Omental fat pad (tissue), 4 donors: ENCODE measurements at places on chromosomes 3 and 15. TPM values are rescaled to one million over a fixed set of nuclear protein-coding genes. Genes with fewer than 3 reads are reported as not detected.

The ADIPOQ gene
- 1,532 TPM for total RNA-seq

The SI gene
- total RNA-seq: not detected

The TEX55 gene
- not detected for total RNA-seq

The DNAJB11 gene
- 43.7 TPM for total RNA-seq

The CHRFAM7A gene
- total RNA-seq: 3.4 TPM

The ISL2 gene
- 1.1 TPM for total RNA-seq

The MUC20 gene
- total RNA-seq: 8.7 TPM

The RTP1 gene
- not detected for total RNA-seq

The CDHR4 gene
- not detected for total RNA-seq

The ZNF385D gene
- total RNA-seq: 2.7 TPM

The SAMMSON gene
- total RNA-seq: not detected
